Osteoblast (primary cell): ENCODE measurements at places on chromosomes 2 and 18.

DNA sequence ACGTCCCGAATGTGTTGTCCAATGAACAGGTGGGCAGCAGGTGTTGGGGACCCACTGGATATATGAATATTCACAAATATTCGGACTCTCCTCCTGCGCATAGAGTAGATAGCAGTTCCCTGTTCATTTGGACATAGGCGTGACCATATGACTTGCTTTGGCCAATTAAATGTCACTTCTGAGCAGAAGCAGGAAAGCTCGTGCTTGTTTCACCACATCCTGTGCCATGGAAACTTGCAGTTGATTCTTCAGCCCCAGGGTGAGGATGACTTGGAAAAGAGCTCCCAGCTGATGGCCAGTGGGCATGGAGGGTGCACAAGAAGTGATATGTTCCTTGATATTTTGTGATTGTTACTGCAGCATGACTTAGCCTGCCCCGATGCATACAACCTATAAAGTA is 52.6 kb downstream of the PTPRM start:
- no peak for DNase-seq

GRCh38 chr18:22282311-22283115 is 113.1 kb downstream of the GATA6 start:
- peak; percentile 83 for DNase-seq

DNA sequence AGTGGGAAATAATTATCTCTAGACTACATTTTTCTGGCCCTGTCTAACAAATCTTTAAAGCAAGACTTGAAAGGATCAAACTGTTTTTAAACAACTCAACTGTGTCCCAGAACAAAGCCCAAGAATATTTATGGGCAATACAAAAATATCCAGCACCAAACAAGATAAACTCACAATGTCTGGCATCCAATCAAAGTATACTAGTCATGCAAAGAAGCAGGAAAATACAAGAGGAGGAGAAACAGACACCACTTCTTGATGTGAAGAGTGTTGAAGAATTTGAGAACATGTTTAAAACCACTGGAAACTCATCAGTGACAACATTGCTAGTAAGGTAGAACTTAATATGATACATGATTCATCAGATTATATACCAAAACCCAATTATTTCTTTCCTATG is 66.1 kb upstream of the CDC42EP3 start:
- DNase-seq = no peak

DNA sequence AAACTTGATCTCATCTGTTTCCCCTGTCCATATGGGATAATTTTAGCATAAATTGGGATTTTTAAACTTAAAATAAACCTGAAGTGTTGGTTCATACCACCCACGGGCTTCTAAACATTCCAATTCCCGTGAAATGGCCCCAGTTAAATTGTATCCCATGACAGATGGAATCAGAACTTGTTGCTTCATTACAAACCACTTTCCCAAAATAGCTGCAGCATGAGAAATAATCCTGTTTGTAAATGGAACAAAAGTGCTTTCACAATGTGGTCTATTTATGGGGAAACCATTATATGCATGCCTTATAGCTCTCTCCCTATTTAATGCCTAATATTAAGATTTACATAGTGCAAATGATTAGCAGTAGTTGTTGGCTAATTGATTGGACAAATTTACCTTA is 15.9 kb downstream of the SCG2 start:
- DNase-seq = peak; percentile 77

GRCh38 chr2:20549691-20550348 is 101.1 kb downstream of the HS1BP3 start:
- no peak for DNase-seq

DNA sequence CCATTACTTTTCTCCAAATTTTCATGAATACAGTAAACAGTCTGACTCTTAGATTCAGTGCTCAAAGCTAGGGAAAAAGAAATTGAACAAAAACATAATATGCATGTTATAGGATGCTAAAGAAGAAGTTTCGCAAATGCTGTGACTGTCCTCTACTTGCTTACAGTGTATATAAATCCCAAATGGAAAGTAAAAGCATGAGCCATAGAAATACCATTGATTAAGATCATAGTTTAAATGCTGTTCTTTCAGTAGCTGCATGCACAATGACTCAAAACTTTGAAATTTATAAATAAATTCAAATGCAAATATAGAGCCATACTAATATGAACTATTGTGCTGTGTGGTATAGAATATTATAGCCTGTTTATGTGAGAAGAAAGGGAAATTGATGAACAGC is 1113.9 kb upstream of the ACVR2A start:
- DNase-seq = no peak

DNA sequence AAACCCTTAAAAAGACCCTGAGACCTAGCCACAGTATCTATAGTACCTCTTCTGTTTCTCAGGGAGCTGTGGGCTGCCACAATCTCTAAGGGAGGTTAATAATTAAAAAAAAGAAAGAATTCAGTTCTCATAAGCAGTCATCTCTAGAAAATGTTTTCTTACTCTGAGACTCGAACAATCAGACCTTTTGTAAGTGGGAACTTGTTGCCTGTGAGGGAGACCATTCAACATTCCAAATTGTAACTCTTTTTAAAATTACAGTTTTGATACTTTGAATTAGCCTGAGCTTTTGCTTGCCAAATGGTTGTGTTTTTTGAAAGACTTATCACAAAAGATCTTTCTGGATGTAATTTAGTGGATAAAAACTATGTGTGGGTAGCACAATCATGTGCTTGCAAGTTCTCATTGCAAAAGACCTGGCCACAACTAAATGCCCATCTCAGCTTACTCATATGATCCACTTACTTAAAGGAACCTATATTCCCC is 33.3 kb downstream of the IL1R2 start:
- peak; percentile 47 for DNase-seq

DNA sequence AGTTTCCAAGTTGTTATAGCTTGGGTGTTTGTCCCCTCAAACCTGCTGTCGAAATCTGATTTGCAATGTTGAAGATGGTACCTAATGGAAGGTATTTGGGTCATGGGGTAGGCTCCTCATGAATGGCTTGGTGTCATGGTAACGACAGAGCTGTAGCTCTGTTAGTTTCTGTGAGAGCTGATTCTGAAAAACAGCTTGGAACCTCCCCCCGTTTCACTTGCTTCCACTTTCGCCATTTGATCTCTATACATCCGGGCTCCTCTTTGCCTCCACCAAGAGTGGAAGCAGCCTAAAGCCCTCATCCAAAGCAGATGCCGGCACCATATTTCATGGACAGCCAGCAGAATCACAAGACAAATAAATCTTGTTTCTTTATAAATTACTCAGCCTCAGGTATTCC is 1035.1 kb upstream of the SLC39A10 start:
- no peak for DNase-seq

DNA sequence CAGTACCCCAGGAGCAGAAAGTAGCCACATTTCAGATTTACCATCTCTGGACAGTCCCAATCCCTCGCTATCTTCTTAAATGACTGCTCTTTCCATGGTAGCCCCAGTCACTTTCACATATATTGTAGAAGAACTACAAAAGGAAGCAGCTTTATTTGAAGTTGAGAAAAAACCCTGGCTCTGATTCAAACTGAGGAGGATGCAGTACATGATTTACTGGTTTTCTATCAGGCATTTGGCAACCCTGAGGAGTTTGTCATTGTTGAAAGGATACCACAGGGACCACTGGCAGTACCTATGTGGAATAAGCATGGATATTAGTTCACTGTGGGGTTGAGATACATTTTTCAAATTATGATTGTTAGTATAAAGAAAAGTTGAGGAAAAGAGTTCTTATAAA is 640.9 kb upstream of the SETBP1 start:
- no peak for DNase-seq

GRCh38 chr2:37617119-37617892 is 54.1 kb downstream of the CDC42EP3 start:
- DNase-seq = no peak

GRCh38 chr2:190180313-190181122 is 118.0 kb upstream of the MSTN start:
- peak; percentile 89 for DNase-seq

GRCh38 chr2:43206602-43207001 is 19.8 kb downstream of the ZFP36L2 start:
- DNase-seq = peak; percentile 41

GRCh38 chr2:16363581-16363980 is 302.1 kb downstream of the CYRIA start:
- no peak for DNase-seq

GRCh38 chr2:133098787-133099186 is 428.8 kb upstream of the LYPD1 start:
- no peak for DNase-seq

DNA sequence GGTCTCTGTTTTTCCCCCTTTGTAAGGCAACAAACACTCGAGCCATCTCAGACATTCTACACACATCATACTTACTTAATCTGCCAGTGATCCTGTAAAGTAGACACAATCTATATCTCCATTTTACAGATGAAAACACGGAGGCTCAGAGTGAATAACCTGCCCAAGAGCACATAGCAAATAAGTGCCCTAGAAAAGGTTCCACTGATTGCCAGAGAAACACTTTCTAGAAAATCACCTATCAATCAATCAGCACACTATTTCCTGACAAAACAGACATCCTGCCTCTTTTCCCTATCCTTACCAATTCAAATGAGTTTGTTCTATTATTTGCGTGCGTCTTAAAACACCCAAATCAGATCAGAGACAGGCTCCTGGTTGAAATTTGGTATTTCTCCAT is 23.9 kb downstream of the SLC66A3 start:
- DNase-seq = no peak

DNA sequence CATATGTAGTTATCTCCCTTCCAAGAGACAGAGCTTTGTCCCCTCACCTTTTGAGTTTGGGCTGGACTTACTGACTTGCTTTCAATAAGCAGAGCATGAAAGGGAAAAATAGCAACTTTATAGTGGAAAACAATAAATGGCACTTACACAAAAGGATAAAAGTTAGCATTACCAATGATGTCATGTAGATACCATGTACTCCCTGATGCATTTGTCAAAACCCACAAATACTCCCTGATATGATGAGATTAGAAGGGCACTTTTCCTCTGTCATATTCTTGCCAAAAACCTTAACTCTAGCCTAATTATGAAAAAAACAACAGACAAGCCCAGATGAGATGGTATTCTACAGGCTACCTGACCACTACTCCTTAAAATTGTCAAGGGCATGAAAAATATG is 16.0 kb downstream of the HIBCH start:
- no peak for DNase-seq

DNA sequence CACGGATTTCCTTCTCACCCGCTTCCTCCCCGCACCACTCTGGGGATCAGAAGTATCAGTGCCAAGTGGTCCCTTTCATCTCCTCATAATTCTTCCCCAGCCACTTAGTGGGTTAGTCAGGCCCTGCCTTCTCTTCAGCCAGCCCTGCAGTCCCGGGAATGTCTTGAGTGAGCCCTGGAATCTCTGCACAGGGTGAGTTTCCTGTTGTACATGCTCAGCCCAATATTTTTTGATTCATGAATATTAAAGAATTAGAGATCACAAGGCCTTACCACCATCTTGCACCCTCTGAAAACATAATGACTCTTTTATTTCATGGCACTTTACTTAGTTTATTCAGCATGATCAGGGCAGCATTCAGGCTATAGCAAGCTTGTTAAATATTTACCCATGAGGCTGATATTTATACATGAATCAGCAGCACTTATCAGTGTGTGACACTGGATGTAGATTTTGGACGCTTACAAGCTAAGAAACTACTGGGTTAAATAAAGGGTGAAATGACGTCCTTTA is 159.4 kb upstream of the FOSL2 start:
- DNase-seq = no peak

DNA sequence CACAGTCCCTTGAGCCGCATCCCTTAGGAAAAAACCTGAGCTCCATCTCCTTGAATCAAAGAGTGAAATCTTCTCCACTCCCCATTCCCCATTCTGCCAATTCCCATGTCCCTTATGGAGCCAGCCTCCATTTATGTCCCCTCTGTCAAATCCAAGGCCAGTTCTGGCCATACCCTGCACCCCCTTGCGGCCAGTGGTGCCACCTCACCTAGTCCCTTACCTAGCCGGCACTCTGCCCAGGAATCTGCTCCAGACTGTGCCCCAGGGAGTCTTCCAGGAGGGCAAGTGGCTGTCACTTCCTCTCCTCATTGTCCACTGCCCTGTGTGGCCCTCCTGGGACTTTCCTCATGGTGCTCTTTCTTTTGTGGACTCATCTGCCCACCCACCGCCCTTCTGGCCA is 195.4 kb upstream of the RMP24 start:
- DNase-seq = no peak

- no peak for DNase-seq
Measured at GRCh38 chr2:199480966-199481365, 23.2 kb upstream of the SATB2 start.

- no peak for DNase-seq
Measured at GRCh38 chr18:72427721-72428120, 116.4 kb downstream of the CBLN2 start.

DNA sequence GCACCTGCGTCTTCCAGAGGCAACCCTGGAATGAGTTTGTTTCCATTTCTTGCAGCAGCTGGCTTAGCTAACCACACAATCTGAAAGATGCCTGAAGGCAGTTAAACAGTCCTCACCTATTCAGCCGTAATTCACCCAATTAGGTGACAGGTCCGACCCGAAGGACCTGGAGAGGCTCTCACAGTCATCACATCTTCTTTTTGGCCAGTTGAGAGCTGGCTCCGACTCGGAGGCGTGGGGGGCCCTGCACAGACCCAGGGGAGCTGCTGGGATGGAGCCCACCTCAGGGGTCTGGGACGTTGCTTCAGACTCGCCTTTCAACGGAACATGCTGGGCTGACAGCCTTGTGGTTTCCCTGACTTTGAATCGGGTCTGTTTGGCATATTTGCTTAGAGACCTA is 187.3 kb downstream of the RTP5 start:
- no peak for DNase-seq

- peak; percentile 97 for DNase-seq
Measured at GRCh38 chr18:811892-812375, at the start of gene YES1. YES1 (minus strand) TSS chr18:812242; CDS start chr18:756827, 55,415 bp downstream.

DNA sequence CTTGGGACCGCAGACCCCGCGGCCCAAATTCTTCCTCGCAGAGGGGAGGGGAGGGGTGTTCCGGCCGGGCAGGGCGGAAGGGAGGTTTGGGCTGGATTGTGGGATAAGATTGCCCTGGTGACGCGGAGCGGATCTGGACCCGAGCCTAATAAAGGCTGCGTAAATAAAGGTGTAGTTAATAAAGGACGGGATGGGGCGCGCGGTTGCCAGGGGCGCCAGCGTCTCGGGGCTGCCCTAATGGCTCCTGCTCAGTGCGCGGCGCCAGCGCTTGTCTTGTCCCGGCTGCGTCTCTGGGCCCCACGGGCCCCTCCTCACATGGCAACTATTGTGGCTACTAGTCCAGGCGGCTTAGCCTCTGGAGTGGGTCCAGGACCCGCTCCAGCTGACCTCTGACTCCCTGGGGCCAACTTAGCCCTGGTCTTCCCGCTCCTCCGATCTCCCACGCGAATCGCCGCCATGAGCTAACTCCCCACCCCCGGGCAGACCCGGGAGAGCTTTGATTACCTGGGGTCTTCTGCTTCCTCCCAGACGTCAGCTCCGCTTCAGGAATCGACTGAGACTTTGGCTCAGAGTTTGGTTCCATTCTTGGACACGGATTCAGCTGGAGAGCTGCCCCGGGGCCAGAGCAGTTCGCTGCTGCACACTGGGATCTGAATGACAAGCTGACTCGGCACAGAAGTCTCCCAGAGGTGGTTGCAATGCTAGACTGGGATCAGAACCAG is 36.5 kb downstream of the SLC25A52 start:
- peak; percentile 78 for DNase-seq

GRCh38 chr2:217979151-217979811 is 23.5 kb downstream of the TNS1 start:
- peak; percentile 90 for DNase-seq

GRCh38 chr2:85976106-85976920 is 87.5 kb upstream of the ST3GAL5 start:
- no peak for DNase-seq
